NCI-H446 (cell line): ENCODE measurements at places on chromosomes 7 and 10.
A peak's percentile ranks its signal among the peaks of the same experiment; 100 is the strongest.

- DNase-seq = no peak
Observed at GRCh38 chr7:72334698-72335097, 77.4 kb downstream of the CALN1 start.

DNA sequence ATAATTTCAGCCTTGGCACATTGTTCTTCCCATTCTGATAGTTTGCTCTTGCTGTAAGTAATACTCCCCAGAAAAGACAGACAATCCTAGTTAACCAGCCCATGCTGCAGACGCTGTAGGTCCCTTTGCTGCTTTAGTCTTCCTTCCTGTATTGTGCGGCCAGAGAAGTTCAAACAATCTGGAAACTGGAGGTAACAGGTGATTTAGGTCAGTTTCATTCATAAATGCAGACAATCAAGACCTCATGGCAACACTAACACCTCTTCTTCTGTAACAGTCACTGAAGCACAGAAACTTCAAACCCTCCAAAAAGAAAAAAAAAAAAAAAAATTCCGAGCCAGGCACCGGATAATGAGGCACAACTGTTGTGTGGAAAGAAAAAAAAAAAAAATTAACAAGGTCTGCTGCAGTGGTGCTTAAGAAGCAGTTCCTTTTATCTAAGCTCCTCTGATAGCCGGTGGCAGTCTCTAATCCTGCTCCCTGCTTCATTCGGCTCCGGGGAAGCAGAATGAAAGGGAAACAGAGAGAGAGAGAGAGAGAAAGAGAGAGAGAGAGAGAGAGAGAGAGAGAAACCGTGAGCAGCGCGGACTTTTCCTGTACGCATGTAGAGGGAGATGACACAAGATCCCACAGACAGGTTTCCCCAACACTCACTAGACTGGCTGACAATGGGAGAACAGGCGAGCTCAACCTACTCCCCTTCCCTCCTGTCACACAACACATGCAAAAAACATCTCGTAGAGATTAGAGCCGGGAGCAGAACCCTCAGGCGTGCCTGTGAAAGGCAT, at the start of gene SEMA3A:
SEMA3A (minus strand) TSS at position 306 of the 788 bp plus-strand sequence; CDS start at position 103, 203 bp downstream.
- DNase-seq = peak; percentile 36

DNA sequence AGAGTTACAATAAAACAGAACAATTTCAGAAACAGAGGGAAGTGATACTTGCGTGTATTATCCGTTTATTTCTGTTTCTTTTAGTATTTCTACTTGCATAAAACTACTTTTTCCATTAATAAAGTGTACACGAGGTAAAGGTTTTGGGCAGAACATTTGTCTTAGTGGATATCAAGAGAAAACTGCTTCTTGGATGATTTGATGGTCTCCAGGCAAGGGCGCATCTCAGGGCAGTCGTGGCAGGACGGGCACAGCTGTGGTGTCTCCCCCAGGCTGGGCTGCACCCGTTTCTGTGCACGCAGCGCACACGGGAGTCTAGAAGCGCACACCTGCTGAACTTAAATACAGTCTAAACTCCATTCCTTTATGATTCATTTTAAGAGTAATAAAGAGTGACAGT, 23.4 kb upstream of the RNF32 start:
- no peak for DNase-seq

DNA sequence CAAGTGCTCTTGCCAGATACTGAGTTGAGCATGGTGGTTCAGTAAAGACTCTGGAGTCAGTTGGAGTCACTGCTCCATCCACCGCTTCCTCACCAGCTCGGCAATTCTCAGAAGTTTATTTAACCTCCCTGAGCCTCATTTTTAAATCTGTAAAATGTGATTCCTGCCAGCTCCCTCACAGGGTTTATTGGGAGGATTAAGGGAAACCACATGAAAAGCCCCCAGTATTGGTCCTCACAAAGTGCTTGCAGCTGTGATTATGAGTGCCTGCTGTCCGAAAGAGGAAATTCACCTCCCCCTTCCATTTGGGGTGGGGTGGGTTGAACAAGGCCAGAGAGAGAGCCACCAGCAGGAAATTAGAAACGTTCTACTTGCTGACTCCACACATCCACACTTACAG, 99.0 kb downstream of the AOAH start:
- DNase-seq = no peak

GRCh38 chr10:125693524-125693847, 10.5 kb upstream of the TEX36 start:
- DNase-seq = no peak

DNA sequence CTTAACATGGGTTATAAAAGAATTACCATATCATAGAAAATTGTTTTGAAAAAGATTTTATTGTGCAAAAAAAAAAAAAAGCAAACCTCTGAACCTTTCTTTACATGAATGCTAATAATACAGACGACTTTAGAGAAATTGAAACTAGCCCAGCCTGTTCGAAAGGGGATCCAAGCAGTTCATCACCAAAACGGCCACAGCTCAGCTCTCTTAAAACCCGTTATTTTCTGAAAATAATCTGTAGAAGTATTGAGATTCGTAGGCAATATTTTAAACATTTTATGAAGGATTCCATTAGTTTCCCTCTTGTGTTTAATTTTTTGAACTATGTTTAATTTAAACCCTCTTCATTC, 9.9 kb upstream of the GSAP start:
- DNase-seq = no peak

DNA sequence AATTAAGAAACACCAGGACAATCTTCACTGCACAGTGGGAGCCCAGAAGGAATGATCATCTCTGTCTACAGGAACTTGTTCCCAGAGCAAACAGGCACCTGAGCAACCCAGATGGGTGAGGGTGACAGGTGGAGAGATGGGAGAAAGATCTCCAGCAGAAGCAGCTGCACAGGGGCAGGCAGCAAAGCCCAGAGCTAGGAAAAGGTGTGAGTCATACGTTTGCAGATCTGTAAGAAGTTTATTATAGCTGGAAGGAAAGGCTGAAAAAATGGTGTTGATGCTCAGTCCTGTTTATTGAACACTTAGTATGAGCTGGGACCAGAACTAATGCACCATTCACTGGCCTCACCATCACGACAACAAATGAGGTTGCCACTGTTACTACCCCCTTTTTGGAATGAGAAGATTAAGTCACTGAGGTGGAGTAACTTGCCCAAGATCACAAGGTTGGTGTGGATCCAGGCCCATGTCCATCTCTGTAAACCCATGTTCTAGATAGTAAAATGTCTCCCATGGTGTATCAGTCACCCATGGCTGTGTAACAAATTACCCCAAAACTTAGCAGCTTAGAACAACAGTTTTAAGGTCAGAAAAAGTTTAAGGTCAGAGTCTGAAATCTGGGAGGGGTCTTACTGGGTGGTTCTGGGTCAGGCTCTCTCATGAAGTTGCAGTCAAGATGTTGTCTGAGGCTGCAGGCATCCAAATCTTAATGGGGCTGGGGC, 506.9 kb downstream of the RPS24 start:
- no peak for DNase-seq

- DNase-seq = no peak
Observed at GRCh38 chr7:140643416-140643815, 2.8 kb upstream of the DENND2A start.

GRCh38 chr10:118409295-118409694, 67.2 kb upstream of the FAM204A start:
- DNase-seq = no peak

DNA sequence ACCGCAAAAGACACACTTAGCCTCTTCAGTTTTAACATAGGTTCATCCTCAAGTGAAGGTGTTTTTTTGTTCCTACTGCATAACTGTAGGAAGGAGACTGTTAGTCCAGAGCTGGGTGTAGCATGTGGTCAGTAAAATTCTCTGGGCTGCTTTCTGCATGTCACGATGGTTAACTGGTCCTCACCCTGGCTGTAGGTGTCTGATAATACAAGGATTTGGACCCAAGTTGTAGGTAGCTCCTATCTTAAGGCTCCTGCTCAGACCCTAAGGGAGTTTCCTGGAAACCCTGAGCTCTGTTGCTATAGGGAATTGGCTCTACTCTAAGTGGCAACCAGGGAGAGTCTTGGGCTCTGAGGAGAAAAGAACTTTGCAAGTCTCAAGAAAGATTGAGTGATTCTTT, 112.9 kb downstream of the SAMD9 start:
- no peak for DNase-seq
